ENCODE measurements at places on chromosomes 13 and 19.
A peak's percentile ranks its signal among the peaks of the same experiment; 100 is the strongest.

GRCh38 chr19:52453324-52454094 lies at the start of gene ZNF578:
ZNF578 (plus strand) TSS chr19:52453553; CDS start chr19:52501846, 48,293 bp downstream.
- peak; percentile 34 for DNase-seq

DNA sequence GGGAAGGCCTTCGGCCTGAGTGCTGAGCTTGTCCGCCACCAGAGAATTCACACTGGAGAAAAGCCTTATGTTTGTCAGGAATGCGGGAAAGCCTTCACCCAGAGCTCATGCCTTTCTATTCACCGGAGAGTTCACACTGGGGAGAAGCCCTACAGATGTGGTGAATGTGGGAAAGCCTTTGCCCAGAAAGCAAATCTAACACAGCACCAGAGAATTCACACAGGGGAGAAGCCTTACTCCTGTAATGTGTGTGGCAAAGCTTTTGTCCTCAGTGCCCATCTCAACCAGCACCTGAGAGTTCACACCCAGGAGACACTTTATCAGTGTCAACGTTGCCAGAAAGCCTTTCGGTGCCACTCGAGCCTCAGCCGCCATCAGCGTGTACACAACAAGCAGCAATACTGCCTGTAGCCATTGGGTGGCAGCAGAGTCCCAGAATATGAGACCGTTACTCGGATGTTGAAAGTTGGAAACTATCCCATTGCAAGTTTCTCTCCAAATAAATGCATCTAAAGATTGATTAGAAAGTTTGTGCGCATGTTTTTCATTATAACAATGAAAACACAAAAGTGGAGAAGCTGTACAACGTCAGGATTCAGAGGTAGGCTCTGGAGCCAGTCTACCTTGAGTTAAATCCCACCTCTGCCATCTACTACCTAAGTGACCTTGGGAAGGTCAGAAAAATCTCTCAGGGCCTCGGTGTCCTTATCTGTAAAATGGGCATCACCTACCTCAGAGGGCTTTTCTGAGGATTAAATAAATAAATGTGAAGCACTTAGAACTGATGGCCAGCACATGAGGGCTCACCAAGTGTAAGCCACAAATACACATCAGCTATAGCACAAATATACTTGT lies 21.1 kb downstream of the ZNF473 start:
- DNase-seq: peak; percentile 55

DNA sequence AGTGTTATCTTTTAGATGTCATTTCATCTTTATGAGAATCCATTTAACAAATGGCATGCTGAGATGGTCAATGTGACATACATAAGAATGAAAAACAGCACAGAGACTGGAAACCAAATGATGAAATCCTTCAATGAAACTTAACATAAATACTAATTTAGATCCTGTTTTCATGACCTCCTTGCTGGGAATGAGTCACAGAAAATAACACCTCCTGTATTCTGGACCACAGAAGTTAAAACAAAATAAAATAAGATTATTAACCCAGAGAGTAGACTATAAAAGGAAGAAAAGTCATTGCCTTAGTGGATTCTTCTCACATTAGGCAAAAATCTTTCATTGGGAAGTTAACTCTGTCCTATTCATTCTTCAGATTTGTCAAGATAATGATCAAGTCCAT lies 1.6 kb downstream of the DIAPH3 start:
- DNase-seq: no peak

GRCh38 chr19:38676023-38676877 lies 28.8 kb downstream of the ACTN4 start:
- no peak for DNase-seq

GRCh38 chr13:106480351-106480910 lies 55.0 kb downstream of the EFNB2 start:
- DNase-seq: no peak

DNA sequence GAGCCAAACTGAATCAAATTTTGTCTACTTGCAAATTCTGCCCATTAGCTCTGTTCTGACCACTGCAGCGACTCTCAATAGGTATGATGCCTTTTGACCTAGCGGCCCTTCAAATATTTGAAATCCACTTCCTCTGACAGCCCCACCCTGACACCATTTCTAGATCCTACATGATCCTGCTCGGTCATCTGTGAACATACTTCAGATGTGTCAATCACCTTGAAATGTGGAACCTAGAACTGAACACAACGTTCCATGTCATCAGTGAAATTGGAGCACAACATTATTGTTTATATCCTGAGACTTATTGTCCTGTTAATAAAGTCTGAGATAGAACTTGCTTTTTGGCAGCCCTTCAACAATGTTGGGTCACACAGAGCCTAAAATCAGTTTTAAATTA lies 98.2 kb downstream of the UBL3 start:
- DNase-seq: no peak

- no peak for DNase-seq
These were observed 26.9 kb downstream of the SMARCA4 start for GRCh38 chr19:10987571-10988297.

- no peak for DNase-seq
These were observed 106.8 kb upstream of the SPRY2 start for GRCh38 chr13:80447747-80448146.

DNA sequence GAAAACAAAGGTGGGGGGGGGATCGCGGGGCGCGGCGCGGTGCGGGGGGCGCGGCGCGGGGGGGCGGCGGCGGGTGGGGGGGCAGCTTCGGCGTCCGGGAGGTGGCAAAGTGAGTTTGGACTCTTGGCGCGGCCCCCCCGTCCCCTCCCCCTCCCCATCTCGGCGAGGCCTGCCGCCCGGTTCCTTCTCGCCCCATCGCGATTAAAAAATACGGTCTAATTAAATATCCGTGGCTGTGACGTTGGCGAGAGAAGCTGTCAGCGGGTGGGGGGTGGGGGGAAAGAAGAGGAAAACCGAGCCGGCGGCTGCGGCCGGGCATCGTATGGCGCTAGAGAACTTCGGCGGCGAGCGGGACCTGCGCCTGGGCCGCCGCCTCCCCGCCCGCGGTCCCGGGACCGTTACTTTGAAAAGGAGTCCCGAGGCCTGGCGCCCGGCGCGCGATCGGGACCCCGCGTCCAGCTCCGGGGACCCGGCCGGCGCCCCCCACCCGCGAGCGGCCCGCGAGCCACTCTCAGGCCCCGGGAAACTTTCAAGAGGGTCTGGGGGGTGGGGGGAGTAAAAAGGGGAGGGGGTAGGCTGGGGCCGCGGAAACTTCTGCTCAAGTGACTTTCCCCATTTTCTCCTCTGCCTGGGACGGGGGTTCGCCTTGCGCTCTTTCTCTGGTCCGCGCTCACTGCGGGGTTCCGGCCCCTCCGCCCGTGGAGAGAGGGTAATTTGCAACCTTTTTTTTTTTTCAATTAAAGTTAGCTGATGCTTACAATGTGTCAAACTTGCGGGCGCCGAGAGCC lies 146.3 kb upstream of the ZNF536 start:
- DNase-seq: no peak

- no peak for DNase-seq
These were observed 28.9 kb downstream of the FRY start for GRCh38 chr13:32060401-32060878.

GRCh38 chr13:114097212-114097892 lies 35.1 kb downstream of the RASA3 start:
- DNase-seq: no peak

- no peak for DNase-seq
These were observed 246.7 kb downstream of the DLEU7 start for GRCh38 chr13:50596776-50597203.

GRCh38 chr19:14614099-14614412 lies 31.2 kb downstream of the CLEC17A start:
- DNase-seq: no peak

- no peak for DNase-seq
These were observed 70.6 kb upstream of the KLF12 start for GRCh38 chr13:74204602-74205312.

DNA sequence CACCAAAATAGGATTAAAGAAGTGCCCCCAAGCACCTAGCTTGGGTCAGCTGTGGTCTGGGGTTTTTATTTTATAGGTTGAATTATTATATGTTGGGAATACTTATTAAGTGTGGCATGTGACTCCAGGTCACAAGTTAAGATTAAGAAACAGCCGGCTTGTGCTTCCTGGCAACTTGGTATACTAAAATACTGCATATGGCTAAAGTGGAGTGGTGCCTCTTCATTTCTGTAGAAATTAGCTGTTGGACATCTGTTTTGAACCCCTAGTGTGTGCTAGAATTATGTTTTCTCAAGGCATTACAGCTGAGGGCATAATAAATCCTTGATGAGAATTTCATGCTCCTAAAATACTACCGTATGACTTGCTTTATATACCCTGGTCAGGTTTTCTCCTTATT lies 286.6 kb downstream of the SHISA2 start:
- no peak for DNase-seq

GRCh38 chr19:46546194-46546896 lies 50.7 kb upstream of the PNMA8B start:
- no peak for DNase-seq

- no peak for DNase-seq
These were observed 20.1 kb downstream of the PLEKHF1 start for GRCh38 chr19:29685326-29685725.

GRCh38 chr19:45162608-45163143 lies 1.9 kb upstream of the NKPD1 start:
- DNase-seq: no peak

GRCh38 chr13:34459856-34460255 lies 482.2 kb upstream of the NBEA start:
- DNase-seq: no peak

DNA sequence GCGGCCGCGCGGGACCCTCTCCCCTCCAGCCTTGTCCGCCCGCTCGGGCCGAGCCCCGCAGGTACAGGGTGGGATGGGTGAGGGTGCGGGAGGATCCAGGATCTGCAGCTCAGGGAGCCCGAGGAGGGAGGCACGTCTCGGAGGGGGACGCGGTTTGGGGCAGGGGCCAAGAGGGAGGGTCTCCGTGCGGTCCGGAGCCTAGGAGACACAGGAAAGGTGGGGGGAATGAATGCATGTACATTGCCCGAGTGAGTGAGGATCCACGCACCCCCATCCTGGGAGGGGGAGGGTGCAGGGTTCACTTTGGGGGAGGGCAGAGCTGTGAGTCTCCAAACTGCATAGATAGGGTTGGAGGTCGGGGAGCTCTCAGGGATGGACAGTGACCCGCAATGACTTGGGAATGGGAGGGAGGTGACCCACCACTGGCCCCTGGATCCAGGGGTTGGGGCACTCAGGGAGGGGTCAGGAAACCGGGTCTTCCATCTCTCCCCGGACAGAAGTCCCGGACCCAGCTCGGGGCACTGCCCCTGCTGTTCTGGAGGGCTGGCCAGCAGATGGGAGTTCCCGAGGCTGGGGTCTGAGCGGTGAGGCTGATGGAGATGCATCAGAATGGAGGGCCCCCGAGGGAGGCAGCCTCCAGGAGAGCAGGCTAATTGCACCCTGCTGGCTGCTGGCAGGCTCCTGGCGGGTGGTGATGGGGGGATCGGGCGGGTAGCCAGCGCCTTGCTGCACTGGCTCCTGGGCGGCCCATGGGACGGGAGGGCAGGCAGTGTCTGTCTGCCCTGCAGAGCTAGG lies 547 bp downstream of the KCNN1 start:
- no peak for DNase-seq

- DNase-seq: no peak
These were observed 21.6 kb upstream of the RNF113B start for GRCh38 chr13:98198683-98199082.

- DNase-seq: no peak
These were observed 3.6 kb downstream of the RRAS start for GRCh38 chr19:49636233-49636932.

- no peak for DNase-seq
These were observed 11.9 kb downstream of the CC2D1A start for GRCh38 chr19:13917888-13918406.

DNA sequence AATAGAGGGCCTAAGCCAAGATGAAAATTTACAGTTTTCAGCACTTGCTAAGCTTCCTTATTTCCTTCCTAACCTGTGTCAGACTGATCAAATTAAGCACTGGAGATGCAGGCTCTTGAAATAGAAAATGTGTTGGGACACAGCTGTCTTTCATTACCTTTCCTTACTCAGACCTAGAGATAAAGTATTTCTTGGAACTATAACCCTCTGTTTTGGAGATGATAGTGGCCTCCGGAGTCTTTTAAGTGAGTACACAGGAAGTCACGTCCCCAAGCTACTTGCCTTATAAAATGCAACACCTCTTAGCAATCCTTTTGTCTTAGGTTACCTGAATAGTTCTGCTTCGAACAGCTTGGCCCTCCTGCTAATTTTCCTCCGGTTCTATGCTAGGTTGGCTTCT lies 12.4 kb upstream of the AKAP11 start:
- no peak for DNase-seq

- no peak for DNase-seq
These were observed 174.7 kb downstream of the DLEU7 start for GRCh38 chr13:50668691-50669271.

DNA sequence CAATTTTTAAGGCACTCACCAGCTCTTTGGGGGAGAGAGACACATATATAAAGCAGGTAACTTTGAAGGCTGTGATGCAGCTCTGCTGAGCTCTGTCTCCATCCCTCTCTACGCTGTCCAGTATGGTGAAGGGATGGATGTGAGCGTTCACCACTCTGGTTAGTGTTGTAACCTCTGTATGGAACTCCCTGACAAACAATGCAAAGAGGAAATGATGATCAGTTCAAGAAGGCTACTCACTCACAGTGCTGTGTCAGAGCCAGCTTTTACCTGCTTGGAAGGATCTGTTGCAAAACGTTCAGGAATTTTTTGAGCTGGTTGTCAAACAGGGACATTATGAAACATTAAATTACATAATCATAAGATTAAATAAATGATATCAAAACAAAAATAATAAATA lies 90.8 kb upstream of the SLC10A2 start:
- DNase-seq: no peak

DNA sequence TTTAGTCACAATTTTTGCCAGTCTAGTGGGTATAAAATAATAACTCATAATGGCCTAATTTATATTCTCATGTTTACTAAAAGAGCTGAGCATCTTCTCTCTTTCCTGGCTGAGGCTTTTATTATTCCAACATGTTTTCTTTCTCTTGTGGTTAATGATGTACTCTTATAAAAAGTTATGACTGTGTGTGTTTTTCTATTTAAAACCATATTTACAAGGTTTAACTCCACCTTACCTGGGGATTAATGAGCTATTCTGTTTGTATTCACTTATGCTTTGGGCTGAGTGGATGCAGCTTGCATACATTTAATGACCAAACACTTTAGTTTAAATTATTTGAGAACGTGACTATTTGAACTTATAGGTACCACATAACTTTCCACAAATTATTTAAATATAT lies 1365.7 kb upstream of the SLC10A2 start:
- no peak for DNase-seq

GRCh38 chr19:29943615-29944014 lies 1.6 kb downstream of the URI1 start:
- DNase-seq: no peak

GRCh38 chr19:50925734-50926133 lies 14.5 kb upstream of the KLK4 start:
- no peak for DNase-seq

Measured in T follicular helper cell (primary cell).